ENCODE measurements at places on chromosomes 5 and 9.

- no peaks in the 10 kb centered on the region for H3K4me1 ChIP-seq
- H3K27me3 ChIP-seq: no peaks in the 10 kb centered on the region
- H3K4me3 ChIP-seq: no peak overlapping the region
- H3K27ac ChIP-seq: no peak overlapping the region
- DNase-seq: no peak
- peaks cover 3% of the 10 kb centered on the region for H3K36me3 ChIP-seq
Observed at GRCh38 chr9:123065196-123065595, 31.7 kb downstream of the GPR21 start.

- no peak for DNase-seq
- H3K36me3 ChIP-seq: no peaks in the 10 kb centered on the region
- H3K4me1 ChIP-seq: no peaks in the 10 kb centered on the region
- H3K27me3 ChIP-seq: peaks cover 61% of the 10 kb centered on the region
Observed at GRCh38 chr5:168169791-168170190, 121.7 kb upstream of the WWC1 start.

- no peaks in the 10 kb centered on the region for H3K4me1 ChIP-seq
- no peak overlapping the region for H3K27ac ChIP-seq
- DNase-seq: peak; percentile 6
- H3K27me3 ChIP-seq: no peaks in the 10 kb centered on the region
Observed at GRCh38 chr5:5523066-5523505, 100.6 kb downstream of the ICE1 start.

GRCh38 chr9:74609671-74610405 lies 112.7 kb downstream of the RORB start:
- H3K27me3 ChIP-seq: peaks cover 24% of the 10 kb centered on the region
- no peak for DNase-seq
- no peak overlapping the region for H3K4me3 ChIP-seq
- no peaks in the 10 kb centered on the region for H3K4me1 ChIP-seq

- no peak overlapping the region for H3K27ac ChIP-seq
- H3K27me3 ChIP-seq: no peaks in the 10 kb centered on the region
- no peaks in the 10 kb centered on the region for H3K36me3 ChIP-seq
- no peak overlapping the region for H3K4me3 ChIP-seq
- H3K4me1 ChIP-seq: no peaks in the 10 kb centered on the region
Observed at GRCh38 chr5:150236313-150236712, 46.5 kb downstream of the SLC6A7 start.

GRCh38 chr5:31186672-31187267 lies 6.7 kb upstream of the CDH6 start:
- no peak overlapping the region for H3K4me3 ChIP-seq
- no peak overlapping the region for H3K27ac ChIP-seq
- no peaks in the 10 kb centered on the region for H3K36me3 ChIP-seq

GRCh38 chr9:127679506-127679905 lies 27.3 kb upstream of the CFAP157 start:
- H3K36me3 ChIP-seq: no peaks in the 10 kb centered on the region
- no peaks in the 10 kb centered on the region for H3K27me3 ChIP-seq
- no peak for DNase-seq
- H3K4me3 ChIP-seq: no peak overlapping the region
- peaks cover 5% of the 10 kb centered on the region for H3K4me1 ChIP-seq
- no peak overlapping the region for H3K27ac ChIP-seq

DNA sequence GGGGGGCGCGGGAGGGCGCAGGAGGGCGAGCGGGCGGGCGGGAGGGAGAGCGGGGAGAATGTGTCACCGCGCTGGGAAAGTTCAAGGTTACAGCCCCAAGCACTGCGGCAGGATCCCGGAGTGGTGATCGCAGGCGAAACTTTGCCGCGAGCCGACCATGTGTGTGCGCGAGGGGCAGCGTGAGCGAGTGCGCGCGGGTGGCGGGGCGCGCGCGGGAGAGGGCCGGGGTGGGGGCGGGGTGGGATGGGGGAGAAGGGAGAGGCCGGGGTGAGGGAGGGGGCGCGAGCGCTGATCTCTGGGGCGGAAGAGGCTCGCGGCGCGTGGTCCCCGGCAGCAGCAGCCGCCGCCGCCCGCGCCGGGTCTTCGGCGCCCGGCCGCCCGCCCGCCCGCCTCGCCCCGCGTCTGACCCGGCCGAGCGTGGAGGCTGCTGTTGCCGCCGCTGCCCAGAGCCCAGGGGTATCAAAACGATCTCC lies at the start of gene NFIB:
Gene NFIB, minus strand, starts transcription at position 191 of the 473 bp plus-strand sequence. CDS start 630 bp downstream, outside the sequence.
- DNase-seq: no peak
- H3K27ac ChIP-seq: peak within 1 kb of the TSS; percentile 68
- no peaks in the 10 kb centered on the region for H3K36me3 ChIP-seq
- H3K27me3 ChIP-seq: peaks cover 14% of the 10 kb centered on the region
- peak within 1 kb of the TSS; percentile 48 for H3K4me3 ChIP-seq
- H3K4me1 ChIP-seq: peaks cover 7% of the 10 kb centered on the region

- peaks cover 32% of the 10 kb centered on the region for H3K4me1 ChIP-seq
- peak overlapping the region; percentile 16 for H3K4me3 ChIP-seq
- no peak for DNase-seq
Observed at GRCh38 chr5:112960315-112960714, 16.3 kb upstream of the DCP2 start.

All from HCT116 (cell line).